Astrocyte of the hippocampus (primary cell): ENCODE measurements at places on chromosomes 16 and 17.

GRCh38 chr17:60157487-60158040 lies 7.8 kb downstream of the CA4 start:
- no peak for DNase-seq

DNA sequence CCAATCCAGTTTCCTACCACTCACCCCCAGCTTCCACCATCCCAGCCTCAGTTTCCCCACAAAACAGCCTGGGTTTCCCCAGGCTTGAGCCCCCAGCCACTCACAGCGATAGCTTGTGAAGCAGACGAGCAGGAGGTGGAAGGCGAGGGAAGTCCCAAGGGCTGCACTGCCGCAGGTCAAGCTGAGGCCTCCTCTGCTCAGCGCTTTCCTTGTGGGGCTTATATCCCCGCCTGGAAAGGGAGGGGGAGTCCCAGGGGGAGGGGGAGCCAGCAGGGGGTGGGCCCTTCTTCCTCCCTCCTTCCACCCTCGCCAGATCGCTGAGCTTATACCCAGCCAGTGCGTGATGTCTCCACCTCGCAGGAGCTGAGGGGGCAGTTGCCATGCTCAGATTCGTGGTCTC lies at the start of gene PYY:
Gene PYY, minus strand, starts transcription at position 195 of the 400 bp plus-strand sequence. CDS start 457 bp downstream, outside the sequence.
- no peak for DNase-seq

DNA sequence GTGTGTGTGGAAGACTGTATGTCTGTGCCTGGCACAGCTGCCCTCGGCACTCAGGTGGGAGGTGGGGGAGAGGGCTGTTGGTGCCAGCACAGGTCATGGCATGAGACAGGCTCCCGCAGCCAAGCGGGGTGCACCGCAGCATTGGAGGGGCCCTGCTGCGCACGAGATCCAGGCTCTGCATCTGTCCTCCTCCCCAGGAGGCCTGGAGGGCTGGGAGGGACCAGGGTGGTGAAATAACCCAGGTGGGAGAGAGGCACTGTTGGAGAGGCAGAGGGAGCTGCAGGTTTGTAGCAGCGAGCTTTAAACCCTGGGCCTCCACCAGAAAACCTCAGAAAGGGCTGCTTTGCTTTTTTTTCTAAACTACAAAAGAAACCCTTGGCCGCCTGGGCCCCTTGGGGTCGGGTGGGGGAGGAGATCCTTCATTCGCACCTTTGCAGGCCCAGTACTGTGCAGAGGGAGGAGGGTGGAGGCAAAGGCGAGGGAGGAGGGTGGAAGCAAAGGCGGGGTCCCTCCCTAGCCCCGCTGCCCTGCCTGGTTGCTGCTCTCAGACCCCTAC lies 241.7 kb downstream of the SEC14L1 start:
- DNase-seq, result no peak

GRCh38 chr17:48871551-48872351 lies 20.8 kb upstream of the ATP5MC1 start:
- no peak for DNase-seq

- peak; percentile 38 for DNase-seq
These were observed 5.3 kb downstream of the MNT start for GRCh38 chr17:2395258-2396181.

- DNase-seq, result no peak
These were observed 190.4 kb downstream of the WWOX start for GRCh38 chr16:78289844-78290277.

- DNase-seq, result no peak
These were observed 12.8 kb downstream of the KIF18B start for GRCh38 chr17:44934745-44935105.

- DNase-seq, result no peak
These were observed 1.9 kb upstream of the IL4R start for GRCh38 chr16:27311897-27312303.

- peak; percentile 87 for DNase-seq
These were observed 49.3 kb downstream of the CMIP start for GRCh38 chr16:81493755-81494433.

GRCh38 chr17:27862004-27862403 lies 31.2 kb downstream of the LYRM9 start:
- DNase-seq, result no peak

DNA sequence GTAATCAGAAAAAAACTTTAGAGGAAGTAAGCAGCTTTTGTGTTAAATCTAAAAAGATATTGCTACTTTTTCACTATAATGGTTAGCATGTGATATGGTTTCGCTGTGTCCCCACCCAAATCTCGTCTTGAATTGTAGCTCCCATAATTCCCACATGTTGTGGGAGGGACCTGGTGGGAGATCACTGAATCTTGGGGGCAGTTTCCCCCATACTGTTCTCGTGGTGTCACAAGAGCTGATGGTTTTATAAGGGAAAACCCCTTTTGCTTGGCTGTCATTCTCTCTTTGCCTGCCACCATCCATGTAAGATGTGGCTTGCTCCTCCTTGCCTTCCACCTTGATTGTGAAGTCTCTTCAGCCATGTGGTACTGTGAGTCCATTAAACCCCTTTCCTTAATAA lies 117.1 kb downstream of the KCNJ2 start:
- no peak for DNase-seq

- no peak for DNase-seq
These were observed 13.6 kb downstream of the SMTNL2 start for GRCh38 chr17:4597975-4598374.

- peak; percentile 58 for DNase-seq
These were observed 40.1 kb downstream of the NOS2 start for GRCh38 chr17:27760069-27760885.

- no peak for DNase-seq
These were observed 40.4 kb downstream of the AKAP1 start for GRCh38 chr17:57125406-57125805.

- DNase-seq, result no peak
These were observed 3.6 kb upstream of the SLC6A4 start for GRCh38 chr17:30239089-30239462.

GRCh38 chr16:80027007-80027965 lies 426.7 kb upstream of the MAF start:
- DNase-seq, result peak; percentile 91

- DNase-seq, result no peak
These were observed 554.0 kb upstream of the ZFHX3 start for GRCh38 chr16:73601911-73602310.

DNA sequence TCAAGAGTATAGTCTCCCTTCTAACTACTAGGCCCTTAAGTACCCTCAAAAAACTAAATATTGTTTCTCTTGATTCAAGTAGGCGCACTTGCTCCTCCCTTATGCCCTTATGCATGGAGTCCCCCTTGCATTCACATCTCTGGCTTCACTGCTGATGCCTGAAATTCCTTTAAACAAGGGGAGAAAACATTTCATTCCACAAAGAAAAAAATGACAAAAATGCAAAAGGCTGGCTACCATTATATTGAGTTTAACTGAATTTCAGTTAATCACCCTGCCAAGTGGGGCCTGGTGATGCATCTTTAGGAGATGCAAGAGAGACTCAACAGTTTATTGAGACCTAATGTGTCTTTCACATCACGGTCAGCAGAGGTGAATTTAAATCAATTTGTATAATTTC lies 35.6 kb downstream of the CRLF3 start:
- peak; percentile 82 for DNase-seq

DNA sequence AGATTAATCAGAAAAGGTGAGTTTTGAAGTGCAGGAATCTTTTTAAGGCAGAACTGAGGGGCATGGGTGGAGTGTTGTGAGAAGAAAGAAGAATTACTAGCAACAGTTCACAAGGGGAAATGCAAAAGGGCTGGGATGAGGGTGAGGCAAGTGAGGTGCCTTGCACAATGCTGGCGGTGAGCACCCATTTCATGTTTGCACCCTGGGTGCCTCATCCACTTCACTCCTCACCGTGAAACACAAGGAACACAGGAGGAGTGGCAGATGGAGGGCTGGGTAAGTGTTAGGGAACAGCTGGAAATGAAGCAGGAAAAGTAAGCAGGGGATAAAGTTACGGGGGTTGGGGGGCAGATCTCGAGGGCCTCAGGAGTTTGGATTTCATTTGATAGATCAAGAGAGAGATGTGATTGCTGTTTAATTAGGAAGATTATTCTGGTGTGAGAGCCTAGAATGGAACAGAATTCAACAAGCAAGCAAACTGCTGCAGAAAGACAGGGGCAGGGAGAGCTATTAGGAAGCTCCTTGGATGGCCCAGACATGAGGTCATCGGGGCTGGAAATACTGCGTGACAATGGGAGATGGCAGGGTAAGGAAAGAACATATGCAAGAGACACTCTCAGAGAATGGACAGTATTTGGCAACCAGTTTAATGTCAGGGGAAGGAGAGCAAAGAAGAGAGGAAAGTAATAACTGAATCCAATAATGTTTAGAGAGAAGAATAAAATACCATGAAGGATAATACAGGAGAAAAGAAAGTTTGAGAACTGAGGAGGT lies 8.3 kb upstream of the HEATR6 start:
- peak; percentile 29 for DNase-seq

DNA sequence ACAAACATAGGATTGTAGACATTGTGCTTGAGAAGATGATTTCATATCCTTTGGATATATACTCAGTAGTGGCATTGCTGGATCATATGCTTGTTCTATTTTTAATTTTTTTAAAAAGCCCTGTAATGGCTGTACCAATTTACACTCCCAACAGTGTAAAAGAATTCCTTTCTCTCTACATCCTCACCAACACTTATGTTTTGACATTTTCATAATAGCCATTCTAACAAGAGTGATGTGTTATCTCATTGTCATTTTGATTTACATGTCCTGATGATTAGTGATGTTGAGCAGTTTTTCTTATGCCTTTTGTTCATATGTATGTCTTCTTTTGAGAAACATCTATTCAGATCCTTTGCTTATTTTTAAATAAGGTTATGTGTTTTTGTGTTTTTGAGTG lies 1039.2 kb upstream of the GOT2 start:
- DNase-seq, result no peak

DNA sequence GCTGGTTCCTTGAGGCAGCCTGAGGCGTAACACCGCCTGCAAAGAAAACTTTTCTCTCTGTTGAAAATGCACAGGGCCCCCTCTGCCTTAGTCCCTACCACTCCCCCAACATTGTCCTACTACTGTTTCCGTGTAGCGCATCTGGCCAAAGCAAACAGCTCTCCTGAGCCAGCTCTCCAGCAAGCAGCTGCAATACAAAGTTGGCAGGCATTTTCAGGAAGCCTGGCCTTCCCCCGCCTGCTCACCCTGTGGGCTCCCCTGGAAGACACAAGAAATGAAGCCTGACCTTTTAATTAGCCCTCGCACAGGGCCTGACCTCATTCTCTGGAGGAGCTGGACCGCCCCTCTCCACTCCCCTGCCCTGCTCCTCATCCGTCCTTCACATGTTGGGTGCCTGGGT lies 66.7 kb downstream of the SOX9 start:
- peak; percentile 63 for DNase-seq

- no peak for DNase-seq
These were observed 83.1 kb upstream of the IRX6 start for GRCh38 chr16:55240888-55241287.

DNA sequence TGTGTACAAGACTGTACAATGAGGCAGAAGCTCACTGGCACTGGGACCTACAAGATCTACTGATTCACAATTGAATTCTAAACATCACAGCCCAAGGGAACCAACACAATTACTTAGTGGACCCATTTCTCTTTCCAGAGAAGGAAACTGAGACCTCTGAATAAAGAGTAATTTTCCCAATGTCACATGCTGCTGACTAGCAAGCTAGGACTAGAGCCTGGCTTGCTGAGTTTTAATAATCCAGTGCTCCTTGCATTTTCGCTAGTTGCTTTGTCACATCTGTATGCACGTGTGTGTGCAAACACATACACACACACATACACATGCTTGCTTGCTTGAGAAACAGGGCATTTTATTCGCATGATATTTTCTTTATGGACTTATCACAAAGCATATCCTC lies 3.9 kb upstream of the LPO start:
- no peak for DNase-seq

- no peak for DNase-seq
These were observed 658 bp upstream of the ZNF771 start for GRCh38 chr16:30406795-30407101.

GRCh38 chr17:1947743-1948516 lies 77.2 kb downstream of the RTN4RL1 start:
- DNase-seq, result no peak

DNA sequence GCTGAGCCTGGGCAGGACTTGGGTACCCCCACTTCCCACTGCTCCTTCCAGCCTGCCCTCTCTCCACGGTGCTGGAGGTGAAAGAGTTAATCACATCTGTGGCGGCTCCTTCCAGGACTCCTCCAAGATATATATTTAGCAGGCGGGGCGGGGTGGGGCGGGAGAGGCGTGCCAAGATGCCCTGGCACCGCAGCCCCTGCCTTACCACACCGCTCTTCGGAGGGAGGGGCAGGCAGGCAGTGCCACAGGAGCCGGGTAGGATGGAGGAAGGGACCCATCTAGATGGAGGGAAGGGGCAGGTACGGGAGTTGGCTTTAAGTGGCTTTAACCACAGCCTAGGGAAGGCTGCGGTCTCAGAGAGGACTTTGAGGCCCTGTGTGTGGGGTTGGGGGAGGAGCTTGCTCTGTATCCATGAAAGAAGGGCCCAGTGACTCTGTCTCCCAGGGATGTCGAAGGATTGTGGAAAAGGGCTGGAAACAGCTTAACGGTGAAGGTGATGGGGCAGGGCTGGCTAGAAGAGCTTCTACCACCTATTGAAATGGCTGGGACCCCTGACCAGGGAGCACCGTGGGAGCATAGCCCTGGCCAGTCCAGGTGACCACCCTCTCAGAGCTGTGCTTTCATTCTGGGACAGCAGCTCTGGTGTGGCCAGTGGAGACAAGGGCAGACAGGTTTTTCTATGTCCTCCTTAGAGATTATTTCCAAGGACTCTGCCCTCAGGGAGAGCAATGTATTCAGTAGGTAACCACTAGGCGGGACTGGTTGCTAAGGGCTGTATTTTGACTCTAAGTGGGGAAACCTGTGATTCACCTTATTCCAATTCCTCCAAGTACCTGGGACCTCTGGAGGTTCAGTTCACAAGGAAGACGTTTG lies 13.0 kb downstream of the GPR142 start:
- DNase-seq, result peak; percentile 22

GRCh38 chr16:27177031-27177774 lies 26.1 kb upstream of the KDM8 start:
- peak; percentile 42 for DNase-seq

- no peak for DNase-seq
These were observed 14.5 kb downstream of the TMC6 start for GRCh38 chr17:78113804-78114785.

GRCh38 chr16:29820271-29820701 lies at the start of gene MVP:
Gene MVP, plus strand, starts transcription at chr16:29820462. Its CDS starts 10,088 bp downstream, at chr16:29830550.
- DNase-seq, result peak; percentile 71

DNA sequence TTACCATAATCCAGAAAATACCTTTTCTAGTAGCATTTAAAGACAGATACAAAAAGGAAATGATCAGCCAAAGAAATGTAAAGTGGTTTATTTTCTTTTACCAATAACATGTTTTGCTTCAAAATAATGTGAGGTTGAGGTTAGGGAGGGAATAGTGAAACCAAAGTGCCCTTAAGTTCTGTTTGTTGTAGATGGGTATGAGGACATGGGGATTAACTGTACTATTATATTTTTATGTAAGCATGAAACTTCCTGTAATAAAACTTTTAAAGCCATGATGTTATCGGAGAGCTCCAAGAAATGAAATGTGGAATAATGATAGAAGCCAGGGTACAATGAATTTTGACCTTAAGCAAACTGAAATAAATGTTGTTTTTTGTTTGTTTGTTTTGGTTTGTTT lies 9.9 kb downstream of the C16orf46 start:
- DNase-seq, result no peak
